A673 (cell line): ENCODE measurements at places on chromosomes 1 and 21. TPM values are rescaled to one million over a fixed set of nuclear protein-coding genes. Genes with fewer than 3 reads are reported as not detected.

- no peak overlapping the region for H3K4me3 ChIP-seq
- H3K27ac ChIP-seq = no peak overlapping the region
- H3K36me3 ChIP-seq = no peaks in the 10 kb centered on the region
- no peak for DNase-seq
- H3K27me3 ChIP-seq = no peaks in the 10 kb centered on the region
- H3K4me1 ChIP-seq = no peaks in the 10 kb centered on the region
These were observed 44.0 kb downstream of the HTR6 start for GRCh38 chr1:19708567-19709110.

CELF3 gene
- total RNA-seq = 0.15 TPM in 1 of 2 replicates, not detected in the other

- H3K27ac ChIP-seq = peak overlapping the region; percentile 64
- peak overlapping the region; percentile 70 for H3K4me3 ChIP-seq
- DNase-seq = peak; percentile 79
- peaks cover 4% of the 10 kb centered on the region for H3K4me1 ChIP-seq
These were observed 534 bp downstream of the C1orf56 start for GRCh38 chr1:151047925-151048644.

CD164L2 gene
- not detected in 2 replicates for total RNA-seq
